NCI-H2107 (cell line): ENCODE measurements at places on chromosomes 7 and 10.
A peak's percentile ranks its signal among the peaks of the same experiment; 100 is the strongest.

- no peak for DNase-seq
Observed at GRCh38 chr7:144032516-144032915, 16.2 kb upstream of the OR2A5 start.

DNA sequence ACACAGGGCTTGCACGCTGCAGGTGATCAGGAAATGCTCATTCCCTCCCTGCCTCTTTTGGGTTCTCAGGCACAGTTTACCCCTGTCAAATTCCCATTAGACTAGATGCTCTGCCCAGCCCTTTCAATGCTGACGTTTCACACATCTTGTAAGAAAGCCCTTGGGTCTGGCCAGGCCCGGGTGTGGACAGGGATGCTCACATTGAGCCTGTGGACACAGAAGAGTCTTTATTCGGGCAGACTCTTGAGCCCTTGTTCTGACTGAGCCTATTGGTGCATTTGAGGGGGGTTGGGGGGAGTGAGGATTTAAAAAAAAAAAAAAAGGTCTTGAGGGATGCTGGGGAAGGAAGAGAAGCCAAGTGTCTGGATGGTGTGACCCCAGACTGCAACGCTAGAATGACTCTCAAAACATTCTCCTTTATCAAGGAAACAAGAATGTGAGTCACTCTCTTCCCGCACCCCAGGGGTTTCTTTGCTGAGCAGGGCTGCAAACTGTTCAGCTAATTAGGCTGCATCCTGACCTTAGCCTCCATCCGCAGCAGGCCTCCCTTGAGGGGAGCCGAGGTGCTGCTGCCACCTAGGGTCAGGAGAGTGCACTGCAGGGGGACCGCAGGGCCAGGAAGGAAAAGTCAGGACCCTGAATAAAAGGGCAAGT is 53.6 kb upstream of the TMEM72 start:
- no peak for DNase-seq

DNA sequence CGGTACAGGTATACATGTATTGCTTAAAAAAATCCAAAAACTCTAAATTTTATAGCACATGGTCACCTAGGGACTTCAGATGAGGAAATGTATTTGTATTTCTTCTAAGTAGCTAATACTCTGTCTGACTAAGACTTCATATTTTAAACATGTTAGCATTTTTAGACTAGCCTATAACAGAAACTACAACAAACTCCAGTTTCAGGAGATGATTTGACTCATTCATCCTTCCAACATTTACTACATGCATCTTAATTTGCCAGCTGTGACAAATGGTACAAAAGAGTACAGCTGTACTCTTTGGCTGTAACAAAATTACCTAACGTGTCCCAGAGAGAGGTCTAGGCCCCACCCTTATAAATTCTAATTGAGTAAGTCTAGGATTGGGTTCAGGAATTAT is 22.2 kb downstream of the TMEM209 start:
- no peak for DNase-seq

DNA sequence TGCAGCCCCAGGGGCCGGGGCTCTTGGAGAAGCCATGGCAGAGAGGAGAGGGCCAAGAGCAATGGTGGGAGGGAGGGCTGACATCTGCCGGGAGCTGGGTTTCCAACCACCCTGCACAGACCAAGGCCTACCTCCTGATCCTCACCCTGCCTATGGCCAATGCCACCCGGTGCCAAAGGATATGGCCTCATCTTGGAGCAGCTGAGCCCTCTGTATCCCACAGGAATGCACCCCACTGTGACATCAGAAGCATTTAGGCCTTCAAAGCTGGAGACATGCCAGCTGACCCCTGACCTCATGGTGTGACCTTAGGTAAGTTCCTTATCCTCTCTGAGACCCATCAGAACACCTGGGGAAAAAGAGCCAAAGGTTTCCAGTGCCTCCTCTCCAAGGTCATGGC is 113.6 kb upstream of the ZMIZ1 start:
- DNase-seq, result no peak

GRCh38 chr10:11170993-11171851 is 153.6 kb downstream of the CELF2 start:
- no peak for DNase-seq

- no peak for DNase-seq
Observed at GRCh38 chr10:107686095-107686494, 521.6 kb upstream of the SORCS1 start.

DNA sequence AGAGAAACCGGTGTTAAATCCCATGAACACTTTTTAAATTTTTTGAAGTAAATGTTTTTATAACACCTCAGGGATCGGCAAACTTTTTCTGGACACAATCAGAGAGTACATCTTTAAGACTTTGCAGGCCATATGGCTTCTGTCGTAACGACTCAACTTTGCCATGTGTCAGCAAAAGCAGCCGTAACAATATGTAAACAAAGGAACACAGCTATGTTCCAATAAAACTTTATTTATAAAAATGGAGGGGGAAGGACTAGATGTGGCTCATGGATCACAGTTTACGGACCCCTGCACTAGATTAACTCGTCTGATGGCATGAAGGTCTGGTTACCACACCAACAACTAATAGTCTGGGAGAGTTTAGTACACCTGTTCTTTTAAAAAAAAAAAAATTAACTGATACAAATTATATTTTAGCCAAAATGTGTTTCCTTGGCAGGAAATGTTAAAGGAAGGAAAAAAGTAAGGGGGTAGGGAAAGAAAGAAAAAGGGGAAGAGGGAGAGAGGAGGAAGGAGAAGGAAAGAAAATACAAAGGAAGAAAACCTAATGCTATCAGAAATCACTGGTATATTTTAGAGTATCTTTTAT is 50.2 kb downstream of the ABI1 start:
- DNase-seq, result no peak

DNA sequence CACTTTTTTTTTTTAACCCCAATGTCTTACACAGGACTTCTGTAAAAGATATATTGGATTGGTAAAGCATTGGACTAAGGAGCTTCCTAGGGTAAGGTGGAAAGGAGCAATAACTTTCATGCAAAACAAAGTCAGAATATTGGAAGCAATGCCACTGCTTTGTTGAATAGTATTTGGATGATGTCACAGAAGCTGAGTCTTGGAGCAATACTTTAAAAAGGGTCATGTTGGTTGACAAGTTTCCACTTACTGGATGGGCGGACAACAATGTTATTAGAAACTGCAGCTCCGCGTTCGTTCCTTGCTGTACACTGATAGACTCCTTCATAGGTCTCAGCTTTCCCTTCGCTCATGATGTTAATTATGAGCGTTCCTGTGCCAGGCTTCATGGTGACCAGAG is 101.9 kb upstream of the LAMB4 start:
- DNase-seq, result no peak

DNA sequence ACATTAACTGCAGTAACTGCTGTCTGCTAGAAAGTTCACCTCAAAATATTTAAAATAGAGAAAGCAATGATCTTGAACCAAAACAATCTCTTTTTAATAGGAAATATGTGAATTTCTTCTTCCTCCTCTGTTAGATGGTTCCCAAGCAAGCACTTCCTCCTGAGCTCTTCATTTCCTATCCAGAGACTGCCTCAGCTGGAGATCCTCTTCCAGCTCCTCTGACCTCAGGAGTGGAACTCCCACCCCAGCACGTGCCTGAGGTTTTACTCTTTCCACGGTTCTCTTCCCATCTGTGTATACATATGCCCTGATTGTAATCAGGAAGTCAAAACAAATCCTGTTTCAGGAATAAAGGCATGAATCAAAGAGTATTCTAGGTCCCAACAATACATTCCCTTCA is 5.6 kb downstream of the DENND11 start:
- DNase-seq, result no peak

GRCh38 chr10:46310143-46310514 is 23.3 kb downstream of the ANTXRL start:
- no peak for DNase-seq

DNA sequence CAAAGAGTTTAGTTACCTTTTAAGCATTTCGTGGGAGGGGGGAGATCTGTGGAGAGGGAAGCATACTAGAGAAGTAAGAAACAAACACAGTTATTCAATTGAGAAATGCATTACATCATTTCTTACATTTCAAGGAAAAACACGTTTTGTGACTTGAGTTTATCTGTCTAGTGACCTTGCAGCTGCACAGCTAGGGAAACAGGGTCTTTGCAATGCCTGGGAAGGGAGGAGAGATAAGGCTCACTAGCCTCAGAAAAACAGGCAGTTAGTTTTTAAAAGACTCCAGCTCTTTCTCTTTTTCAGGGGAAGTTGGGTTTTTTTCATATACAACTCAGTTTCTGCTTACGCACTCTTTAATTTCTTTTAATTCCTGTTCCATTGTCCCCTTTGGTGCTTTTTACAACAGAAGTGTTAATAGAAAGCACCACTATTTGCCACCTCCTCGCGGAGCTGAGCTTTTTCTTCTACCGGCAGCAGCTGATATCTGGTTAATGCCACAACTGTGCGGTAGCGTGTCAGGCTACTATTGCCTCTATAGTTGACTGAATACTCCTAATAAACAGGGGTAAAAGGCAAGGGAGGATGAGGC is 5.6 kb downstream of the CYP3A43 start:
- DNase-seq, result no peak

DNA sequence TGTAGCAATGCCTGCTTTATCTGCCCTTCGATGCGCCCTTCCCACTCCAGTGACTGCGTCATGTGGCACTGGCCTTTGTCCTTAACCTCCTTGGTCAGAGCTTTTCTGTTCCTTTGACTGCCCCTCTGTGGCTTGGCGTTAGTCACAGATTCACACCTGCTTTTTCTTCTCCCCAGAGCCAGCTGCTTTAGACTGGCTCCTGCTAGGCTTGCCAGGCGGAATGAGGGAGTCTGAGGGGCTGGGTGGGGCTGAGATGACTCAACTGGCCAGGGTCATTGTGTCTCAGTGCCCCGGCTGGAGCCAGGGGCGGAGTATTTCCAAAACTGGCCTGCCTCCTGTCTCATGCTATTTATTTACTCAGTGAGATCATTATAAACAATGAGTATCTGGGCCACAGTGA is 194.1 kb downstream of the EMX2 start:
- DNase-seq, result no peak

DNA sequence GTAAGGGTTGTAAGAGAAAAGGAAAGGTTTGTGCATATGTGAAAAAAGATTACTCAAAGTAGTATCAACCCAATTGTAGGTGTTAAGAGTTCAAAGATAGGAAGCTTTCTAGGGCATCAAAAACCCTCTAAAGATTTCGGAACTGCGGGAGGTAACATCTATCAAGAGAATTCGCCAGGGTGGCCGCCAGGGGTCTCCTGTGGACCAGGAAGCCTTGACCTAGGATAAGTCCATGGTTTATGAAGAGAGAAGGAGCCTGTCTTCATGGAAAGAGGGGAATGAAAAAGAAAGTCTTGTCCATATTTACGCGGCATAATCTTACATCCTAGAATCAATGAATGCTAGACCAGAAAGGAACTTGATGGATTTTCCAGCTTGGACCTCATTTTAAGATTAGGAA is 140.7 kb upstream of the CALCR start:
- DNase-seq, result peak; percentile 8

DNA sequence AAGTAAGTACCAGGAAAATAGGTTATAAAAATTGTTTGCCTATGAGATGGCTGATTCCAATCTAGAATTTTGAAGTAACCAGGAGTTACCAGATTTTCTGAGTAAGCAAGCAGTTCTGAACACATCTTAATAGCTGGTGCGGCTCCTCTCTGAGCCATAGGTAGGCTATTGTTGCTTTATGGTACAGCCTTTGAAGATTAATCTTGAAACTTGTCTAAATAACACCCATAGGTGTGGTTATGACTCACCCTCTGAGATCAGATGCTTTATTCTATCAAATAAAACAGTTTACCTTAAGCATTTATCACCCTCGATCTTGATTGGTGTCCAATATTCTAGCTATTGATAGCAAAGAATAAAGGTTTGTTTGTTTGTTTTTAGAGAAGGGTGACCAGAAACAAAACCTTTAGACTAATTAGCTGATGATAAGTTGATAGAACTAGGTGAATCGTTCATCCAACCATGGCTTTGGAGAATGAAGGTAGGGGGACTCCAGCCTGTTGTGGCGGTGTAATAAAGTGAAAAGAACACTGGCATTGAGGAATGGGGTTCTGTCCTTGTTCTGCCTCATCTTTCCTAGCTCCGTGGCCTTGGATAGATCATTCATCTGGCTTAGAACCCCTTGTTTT is 72.2 kb downstream of the VTI1A start:
- no peak for DNase-seq

GRCh38 chr10:130885021-130885655 is 426.4 kb downstream of the TCERG1L start:
- no peak for DNase-seq

GRCh38 chr10:116125180-116125579 is 147.8 kb downstream of the GFRA1 start:
- DNase-seq, result no peak
